ENCODE measurements at places on chromosomes 6 and 20. TPM values are rescaled to one million over a fixed set of nuclear protein-coding genes. Genes with fewer than 3 reads are reported as not detected.

DNA sequence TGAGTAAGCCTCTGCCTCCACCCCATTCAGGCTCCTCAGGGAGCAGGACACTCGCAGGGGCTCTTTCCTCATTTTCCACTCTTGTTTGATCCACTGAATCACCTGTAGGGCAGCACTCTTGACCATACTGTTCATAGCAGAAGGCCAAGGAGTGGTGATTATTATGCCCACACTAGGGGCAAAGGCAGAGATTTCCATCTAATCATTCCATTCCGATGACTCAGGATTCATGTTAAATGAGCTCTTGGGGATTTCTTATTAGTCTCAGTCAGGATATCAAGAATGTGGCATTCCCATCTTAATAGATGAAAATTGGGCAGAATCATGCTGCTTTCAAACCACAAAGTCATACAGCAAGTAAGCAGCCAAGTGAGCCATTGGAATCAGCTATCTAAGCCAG is 101.9 kb upstream of the MOCS1 start:
- no peak for DNase-seq

GRCh38 chr6:52598824-52599190 is 21.9 kb upstream of the TRAM2 start:
- DNase-seq = no peak

DNA sequence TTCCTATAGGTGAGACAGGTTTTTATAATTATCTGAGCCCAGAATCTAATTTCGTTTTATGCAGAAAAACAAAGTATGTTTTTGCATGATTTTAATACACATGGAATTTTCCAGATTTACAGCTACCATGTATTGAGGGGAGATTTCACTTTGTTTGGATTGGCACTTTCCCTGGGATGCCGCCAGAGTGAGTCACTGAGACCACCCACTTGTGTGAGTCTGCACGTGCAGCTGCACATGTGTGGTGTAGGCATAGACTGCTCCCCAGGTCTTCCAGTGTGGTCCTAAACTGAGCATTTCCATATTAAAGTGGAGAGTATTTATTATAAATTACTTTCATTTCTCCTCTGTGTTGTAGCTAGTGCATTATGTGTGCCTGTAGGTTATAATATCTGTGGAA is 186.8 kb downstream of the UBE3D start:
- peak; percentile 76 for DNase-seq

GRCh38 chr20:38806855-38807655 is 1.6 kb downstream of the PPP1R16B start:
- DNase-seq = no peak

DNA sequence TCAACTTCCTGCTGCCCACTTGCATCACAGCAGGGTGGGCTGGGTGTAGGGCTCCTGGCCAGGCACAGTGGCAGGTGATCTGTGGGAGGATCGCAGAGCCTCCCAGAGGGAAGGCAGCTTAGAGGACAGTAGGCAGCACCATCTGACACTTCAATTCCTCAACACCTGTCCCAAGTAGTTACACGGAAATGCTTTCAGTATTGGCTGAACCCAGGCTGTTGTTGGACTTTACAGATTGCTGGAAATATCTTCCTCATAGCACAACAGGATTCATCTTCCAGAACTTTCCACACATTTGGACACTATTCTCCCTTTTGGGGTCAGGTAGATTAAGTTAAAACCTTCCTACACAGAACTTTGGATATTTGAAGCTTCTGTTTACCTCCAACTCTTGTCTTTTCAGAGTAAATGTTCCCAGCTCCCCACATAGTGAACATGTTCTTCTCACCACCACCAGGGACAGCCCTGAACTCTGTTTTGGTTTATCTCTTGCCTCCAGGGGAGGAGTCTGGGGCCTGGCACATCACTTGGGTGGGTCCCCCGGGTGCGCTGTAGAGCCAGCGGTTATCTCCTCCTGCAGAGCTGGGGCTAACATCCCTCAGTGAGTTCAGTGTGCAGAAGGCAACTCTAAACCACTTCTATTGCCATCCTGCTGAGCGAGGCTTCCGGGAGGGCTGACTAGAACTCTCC is 3.5 kb upstream of the SLC22A2 start:
- DNase-seq = no peak

DNA sequence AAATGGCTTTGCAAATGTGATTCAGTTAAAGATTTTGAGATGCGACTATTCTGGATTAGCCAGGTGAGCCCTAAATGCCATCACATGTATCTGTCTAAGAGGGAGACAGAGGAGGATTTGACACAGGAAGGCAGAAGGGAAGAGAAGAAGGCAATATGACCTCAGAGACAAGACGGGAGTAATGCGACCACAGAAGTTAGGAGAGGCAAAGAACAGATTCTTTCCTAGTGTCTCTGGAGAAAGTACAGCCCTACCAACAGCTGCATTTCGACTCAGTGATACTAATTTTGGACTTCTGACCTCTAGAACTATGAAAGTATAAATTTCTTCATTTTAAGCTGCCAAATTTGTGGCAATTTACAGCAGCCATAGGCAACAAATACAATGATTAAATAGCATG is 24.2 kb upstream of the TPD52L1 start:
- no peak for DNase-seq

DNA sequence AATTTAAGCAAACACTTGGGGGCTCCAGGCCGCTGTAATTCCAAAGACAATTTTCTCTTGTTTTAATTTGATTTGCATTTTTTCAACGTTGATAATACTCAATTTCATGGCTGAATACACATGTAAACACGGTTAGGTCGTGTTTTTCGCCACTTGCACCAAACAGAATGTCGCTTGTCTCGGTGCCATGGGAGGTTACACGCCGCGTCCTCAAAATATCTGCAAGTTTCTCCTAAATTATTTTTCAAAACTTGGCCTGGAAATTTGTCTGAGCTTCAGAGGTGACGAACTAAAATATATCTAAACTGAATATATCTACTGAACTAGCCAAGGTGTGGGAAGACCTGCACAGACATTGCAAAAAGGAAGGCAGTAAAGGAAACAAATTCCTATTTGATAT is 15.0 kb downstream of the FOXA2 start:
- DNase-seq = no peak

- DNase-seq = no peak
Measured at GRCh38 chr20:46674253-46675083, 14.8 kb downstream of the TP53RK start.

DNA sequence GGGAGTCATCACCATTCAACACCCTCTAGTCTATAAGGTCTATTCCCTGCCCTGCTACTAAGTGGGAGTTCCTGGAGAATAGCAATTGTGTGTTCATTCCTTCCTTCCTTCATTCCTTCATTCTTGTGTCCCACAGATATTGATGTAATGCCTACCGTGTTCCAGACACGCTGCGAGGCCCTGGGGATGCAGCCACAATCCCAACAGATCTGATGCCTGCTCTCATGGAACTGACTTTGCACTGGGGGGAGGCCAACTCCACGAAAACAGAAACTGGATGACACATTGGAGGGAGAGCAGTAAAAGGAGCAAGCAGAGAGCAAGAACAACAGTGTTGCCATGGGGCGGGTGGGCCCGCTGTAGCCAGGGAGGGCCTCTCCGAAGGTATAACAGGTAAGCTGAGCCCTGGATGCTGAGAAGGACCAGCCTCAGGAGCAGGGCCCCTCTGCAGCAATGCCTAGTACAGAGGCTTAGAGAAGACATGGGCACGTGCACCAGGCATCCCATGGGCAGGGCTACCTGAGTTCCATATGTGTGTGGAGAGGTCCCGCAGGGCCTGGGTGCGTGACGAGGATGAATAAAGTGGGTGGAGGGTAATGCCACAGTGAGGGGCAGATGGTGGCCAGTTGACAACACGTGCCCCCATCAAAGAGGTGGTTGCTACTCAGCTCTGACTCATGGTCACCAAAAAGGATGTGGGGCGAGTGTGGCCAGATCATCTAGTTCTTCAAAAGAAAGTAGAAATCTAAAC is 173.9 kb downstream of the NFATC2 start:
- peak; percentile 55 for DNase-seq

- DNase-seq = no peak
Measured at GRCh38 chr6:137736911-137737310, 130.1 kb upstream of the TNFAIP3 start.

DNA sequence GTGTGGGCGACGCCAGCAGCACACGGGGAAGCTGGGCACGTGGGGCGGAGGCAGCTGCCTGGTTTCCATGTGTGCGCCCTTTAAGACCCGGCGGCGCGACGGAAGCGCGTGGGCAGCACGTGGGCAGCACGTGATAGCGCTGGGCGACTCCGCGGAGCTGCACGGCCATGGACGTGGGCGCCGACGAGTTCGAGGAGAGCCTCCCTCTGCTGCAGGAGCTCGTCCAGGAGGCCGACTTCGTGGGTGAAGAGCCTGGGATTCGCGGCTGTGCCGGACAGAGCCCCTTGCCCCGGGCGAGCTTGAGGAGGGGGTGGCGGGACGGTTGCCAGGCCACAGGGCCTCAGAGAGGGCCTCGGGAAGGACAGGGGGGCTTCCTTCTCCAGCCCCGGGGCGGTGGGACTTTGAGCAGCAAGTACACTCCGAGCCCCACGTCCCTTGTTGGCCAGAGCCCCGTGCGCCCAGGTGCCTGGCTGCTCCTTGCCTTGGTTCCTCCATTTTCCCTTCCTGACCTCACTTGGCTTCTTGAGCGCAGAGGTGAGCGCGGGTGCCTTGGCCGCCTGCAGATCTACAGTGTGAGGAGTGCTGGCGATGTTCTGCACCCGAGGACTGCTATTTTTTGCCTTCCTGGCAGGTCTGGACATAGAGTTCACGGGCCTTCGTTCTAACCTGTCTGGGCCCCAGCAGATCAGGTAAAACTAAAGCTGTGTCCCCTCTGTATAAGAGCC is at the start of gene PNLDC1:
Gene PNLDC1, plus strand, starts transcription at position 136 of the 725 bp plus-strand sequence. Its CDS starts 32 bp downstream, at position 168.
- no peak for DNase-seq

GRCh38 chr6:43013843-43014433 is at the start of the genes KLHDC3 and MEA1:
KLHDC3 (plus strand) TSS chr6:43014249; CDS start chr6:43017193, 2,944 bp downstream.
MEA1 (minus strand) TSS chr6:43013946; CDS start chr6:43013813, 133 bp downstream.
- peak; percentile 100 for DNase-seq

GRCh38 chr6:105781915-105782314 is 304.2 kb upstream of the PRDM1 start:
- no peak for DNase-seq

GRCh38 chr20:38704136-38704535 is 20.1 kb upstream of the SLC32A1 start:
- DNase-seq = no peak

- DNase-seq = no peak
Measured at GRCh38 chr6:38676236-38676973, 26.5 kb downstream of the GLO1 start.

- no peak for DNase-seq
Measured at GRCh38 chr6:51382847-51383246, 564.2 kb downstream of the TFAP2B start.

DNA sequence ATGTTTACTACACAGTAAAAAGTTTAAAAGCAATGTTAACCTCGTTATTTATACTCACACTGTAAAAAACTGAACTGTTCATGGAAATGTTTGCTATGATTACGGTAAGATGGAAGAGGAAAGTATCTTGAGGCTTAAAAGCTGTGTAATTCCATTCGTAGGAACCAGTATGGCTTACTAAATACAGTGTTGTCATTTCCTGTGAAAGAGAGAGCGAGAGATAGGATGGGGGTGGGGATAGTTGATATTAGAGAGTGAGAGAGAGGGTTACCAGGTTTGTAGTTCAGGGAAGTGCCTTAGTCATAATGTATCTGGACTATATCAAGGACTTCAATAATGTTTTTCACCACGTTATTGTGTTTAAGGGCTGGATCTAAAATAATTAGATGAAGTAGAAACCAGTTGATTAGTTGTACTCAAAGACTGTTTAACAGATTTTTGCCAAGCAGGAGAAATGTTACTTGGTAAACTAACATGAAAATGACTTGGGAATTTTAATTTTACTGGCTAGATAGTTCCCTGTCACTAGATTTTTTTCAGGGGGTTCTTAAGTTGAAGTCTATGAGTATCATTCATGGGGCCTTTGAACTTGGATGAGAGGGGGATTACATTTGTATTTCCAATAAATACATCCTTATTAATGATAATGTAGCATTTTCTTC is 30.4 kb downstream of the AFDN start:
- DNase-seq = peak; percentile 71

DNA sequence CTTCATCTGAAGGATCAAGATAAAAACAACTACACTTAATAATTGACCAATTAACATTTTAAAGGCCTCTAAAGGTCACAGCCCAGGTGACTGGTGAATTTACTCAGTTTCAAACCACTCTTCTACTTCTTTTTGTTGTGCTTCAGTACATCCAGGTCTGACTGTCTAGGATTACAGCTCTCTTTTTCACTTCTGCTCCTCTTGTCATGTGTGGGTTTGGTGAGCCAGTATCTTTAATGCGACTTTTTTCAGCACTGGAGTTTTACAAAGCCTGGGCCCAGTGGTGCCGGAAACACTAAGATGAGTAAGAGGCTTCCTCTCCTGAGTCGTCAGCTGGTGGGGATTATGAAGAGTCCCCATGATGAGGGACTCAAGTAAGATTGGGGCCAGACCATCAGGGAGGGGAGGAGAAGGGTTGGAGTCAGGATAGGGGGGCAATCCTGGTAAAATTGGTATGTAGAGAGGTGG is 27.0 kb downstream of the HECA start:
- no peak for DNase-seq

- DNase-seq = peak; percentile 92
Measured at GRCh38 chr6:113328886-113329381, 528.2 kb upstream of the MARCKS start.

DNA sequence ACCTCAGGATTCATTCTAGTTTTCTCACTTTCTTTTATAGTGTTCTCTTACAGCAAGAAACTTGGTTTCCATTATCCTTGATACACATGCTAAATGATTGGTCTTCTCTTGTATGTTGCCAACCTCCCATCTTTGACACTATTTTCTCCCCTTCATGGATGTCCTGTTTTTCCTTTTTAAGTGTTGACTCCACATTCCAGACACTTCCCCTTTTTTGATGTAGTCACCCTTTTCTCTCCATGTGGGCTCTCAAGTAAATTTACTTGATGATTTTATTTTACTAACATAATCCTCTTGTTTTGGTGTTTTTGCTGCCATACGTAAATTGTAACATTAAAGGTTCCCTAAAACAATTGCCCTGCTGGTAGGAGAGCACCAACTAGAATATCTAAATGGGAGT is 148.1 kb downstream of the ZFAND3 start:
- no peak for DNase-seq

Gene YWHAB
- polyA plus RNA-seq = 102 TPM

Gene RSPO4
- not detected for polyA plus RNA-seq

Gene UNC93A
- not detected for polyA plus RNA-seq

Gene DEFB132
- polyA plus RNA-seq = not detected

Gene MAP1LC3A
- 39.7 TPM for polyA plus RNA-seq

Gene C6orf141
- not detected for polyA plus RNA-seq

Gene ARMC2
- polyA plus RNA-seq = 3.9 TPM

Gene ULBP3
- 11.1 TPM for polyA plus RNA-seq

Gene CAGE1
- not detected for polyA plus RNA-seq

Gene UBE3D
- polyA plus RNA-seq = 3.2 TPM

Gene ZC2HC1B
- polyA plus RNA-seq = not detected

Gene LEMD2
- polyA plus RNA-seq = 43.6 TPM

Gene CCR6
- not detected for polyA plus RNA-seq

Gene SLC4A11
- 0.95 TPM for polyA plus RNA-seq

Data from IMR-90 (cell line).